ENCODE measurements at places on chromosomes 11 and 22.

DNA sequence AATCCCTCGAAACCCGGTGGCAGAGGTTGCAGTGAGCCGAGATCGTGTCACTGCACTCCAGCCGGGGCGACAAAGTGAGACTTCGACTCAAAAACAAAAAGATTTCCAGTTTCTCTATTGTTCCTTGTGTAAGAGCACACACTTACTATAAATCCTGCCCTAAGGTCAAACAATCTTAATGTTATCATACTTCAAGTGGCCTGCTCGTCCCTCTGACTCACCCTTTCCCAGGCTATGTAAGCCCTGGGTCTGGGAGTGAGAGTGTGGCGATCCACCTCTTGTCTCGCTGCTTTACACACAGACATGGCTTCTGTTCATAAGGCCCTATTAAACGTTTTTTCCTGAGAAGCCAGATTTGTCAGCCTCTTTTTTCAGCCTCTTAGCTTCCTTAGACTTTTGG, 24.4 kb upstream of the A4GALT start:
- no peak for DNase-seq

- DNase-seq: no peak
Measured at GRCh38 chr11:8192896-8193209, 24.0 kb upstream of the RIC3 start.

DNA sequence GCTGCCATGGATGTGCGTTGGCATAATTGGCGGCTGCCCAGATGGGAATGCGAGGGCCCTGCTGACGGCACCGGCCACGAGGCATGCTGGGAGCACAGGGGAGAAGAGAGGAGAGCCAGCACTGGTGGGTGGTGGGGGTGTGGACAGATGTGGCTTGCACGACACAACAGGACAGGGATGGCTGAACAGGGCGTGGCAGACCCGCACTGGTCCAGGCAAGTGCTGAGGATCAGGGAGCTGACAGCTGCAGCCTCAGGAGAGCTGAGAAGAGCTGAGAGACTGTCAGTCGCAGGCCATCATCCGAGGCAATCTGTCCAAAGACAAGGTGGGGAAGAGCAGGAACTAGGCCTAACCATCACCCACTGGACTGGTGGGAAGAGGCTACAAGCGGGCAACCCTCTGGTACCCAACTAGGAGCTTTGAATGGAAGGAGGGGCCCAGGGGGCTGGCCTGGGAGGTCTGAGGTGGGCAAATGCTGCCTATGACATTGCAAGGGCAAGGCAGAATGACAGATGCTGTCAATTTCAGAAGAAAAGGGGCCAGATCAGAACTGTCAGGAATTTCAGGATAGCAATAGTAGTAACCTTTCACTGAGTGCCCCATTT, 2.4 kb downstream of the GNB1L start:
- no peak for DNase-seq

GRCh38 chr11:65554842-65555430, 3.2 kb downstream of the LTBP3 start:
- DNase-seq: no peak

DNA sequence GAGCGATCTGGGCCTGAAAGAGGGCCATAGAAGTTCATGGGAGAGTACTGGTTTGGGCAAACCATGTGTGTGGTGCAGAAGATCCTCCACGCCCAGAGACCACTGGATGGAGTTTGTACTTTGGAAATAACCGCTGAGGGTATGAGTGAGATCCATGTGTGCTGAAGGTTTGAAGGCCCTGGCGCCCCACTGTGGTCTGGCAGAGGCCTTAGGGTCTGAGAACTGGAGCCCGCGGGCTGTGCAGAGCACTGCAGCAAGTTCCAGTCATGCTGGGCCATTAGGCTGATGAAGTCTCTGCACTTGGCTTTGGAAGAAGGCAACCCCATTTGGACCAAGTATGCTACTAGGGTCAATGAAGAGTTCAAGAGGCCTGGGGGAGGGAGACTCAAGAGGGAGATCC, 186.4 kb downstream of the BUD13 start:
- DNase-seq: no peak

GRCh38 chr11:112106070-112106469, 19.4 kb downstream of the SDHD start:
- DNase-seq: no peak

DNA sequence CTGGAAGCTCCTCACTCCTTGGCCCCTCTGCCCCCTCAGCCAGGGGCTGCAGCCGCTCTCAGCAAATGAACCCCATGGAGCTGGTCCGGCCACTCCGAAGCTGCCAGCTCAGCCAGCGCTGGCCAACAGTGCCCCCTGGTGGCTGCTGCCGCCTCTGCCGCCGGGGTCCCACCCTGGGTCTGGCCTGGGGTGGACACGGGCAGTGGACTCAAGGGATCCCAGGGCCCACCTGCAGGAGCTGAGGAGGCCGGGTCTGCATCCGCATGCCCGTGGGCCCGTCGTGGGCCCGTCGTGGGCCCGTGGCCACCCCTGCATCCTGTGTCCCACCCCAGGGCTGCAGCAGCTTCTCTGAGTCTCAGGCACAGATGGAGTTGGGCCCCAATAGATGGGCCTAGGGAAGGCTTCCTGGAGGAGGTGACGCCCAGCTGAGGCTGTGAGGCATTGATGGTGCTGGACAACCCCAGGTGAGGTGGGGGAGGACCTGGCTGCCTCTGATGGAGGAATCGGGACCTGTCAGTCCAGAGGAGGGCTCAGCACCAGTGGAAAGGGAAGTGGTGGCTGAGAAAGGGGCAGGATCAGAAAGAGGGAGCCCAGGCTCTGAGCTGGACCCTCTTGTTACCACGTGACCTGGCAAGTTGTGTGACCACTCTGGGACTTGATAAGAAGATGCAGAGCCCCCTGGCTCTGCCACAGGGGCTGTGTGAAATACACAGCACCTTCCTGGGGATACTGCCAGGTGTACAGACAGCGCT, 522.3 kb downstream of the BRD1 start:
- DNase-seq: peak; percentile 54

GRCh38 chr11:62181097-62181496, 8.9 kb upstream of the SCGB1D1 start:
- DNase-seq: no peak

- no peak for DNase-seq
Measured at GRCh38 chr11:78289552-78290292, 101.0 kb downstream of the USP35 start.

GRCh38 chr11:44702889-44703288, 23.9 kb upstream of the TSPAN18 start:
- DNase-seq: no peak

GRCh38 chr11:71418643-71419042, 29.6 kb downstream of the DHCR7 start:
- DNase-seq: no peak

GRCh38 chr11:32615422-32615821, 31.8 kb downstream of the EIF3M start:
- DNase-seq: no peak

DNA sequence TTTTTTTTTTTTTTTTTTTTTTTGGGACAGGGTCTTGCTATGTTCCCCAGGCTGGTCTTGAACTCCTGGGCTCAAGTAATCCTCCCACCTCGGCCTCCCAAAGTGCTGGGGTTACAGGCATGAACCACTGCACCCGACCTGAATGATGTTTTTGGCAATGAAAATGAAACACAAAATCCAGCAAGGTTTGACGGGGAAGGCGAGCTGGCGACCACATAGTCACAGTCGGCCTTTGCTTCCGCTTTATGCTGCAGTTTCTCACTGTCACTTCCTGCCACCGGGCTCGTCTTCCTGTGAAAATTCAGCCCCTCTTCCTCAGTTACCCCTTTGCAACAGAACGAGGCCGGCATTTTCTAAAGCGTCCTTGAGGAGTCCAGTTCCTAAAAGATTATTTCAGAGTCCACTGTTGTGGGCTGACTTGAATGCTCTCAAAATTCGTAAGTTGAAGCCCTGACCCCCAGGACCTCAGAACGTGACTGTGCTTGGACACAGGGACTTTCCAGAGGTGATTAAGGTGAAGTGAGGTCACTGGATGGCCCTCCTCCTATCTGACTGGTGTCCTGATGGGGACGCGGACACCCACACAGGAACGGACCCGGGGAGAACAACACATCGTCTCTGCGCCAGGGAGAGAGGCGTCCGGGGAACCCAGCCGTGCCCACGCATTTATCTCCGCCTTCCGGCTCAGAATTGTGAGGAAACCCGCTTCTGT, 2.9 kb upstream of the BID start:
- DNase-seq: peak; percentile 70

GRCh38 chr11:35986947-35987346, 43.1 kb downstream of the LDLRAD3 start:
- DNase-seq: no peak

DNA sequence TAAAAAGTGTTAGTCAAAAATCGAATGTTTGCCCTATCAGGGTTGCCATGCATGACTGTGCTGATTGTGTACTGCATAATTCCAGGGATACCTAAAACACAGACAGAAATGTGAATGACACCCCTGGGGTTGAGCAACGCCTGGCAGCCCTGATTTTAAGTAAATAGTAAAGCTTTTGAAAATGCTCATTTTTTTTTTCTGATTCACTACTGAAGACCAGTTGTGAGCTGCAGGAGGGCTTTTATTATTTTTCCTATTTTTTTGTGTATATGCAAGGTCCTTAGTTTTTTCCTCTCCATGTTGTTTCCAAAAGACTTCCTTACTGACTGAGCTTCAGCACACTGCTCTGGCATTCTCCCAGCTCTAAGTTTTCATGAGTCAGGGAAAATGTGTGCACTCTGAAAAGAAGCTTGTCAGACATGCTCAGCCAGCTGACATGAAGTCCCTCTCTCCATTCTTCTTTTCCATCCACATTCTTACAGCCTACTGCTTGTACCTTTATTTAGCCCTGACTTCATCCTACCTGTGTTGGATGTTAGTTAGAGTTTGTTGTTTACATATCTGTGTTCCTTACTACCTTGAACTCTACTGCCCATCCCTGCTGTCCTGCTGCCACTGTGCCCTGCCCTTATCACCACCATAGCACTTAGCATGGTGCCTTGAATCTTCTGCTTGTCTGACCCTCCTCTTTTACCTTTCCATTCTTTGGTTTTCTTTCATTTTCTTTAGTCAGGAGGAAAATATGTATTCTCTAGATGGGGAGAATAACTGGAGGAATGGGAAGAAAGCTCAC, 79.5 kb downstream of the HORMAD2 start:
- DNase-seq: no peak

GRCh38 chr22:23831781-23832180, 7.0 kb downstream of the DERL3 start:
- no peak for DNase-seq

GRCh38 chr11:61392981-61393595, 701 bp downstream of the TMEM216 start:
- peak; percentile 6 for DNase-seq

- DNase-seq: no peak
Measured at GRCh38 chr11:12675951-12676711, 1.9 kb downstream of the TEAD1 start.

- DNase-seq: no peak
Measured at GRCh38 chr11:81874635-81875034, 859.0 kb downstream of the FAM181B start.

GRCh38 chr22:37526376-37526775, 7.2 kb upstream of the CARD10 start:
- DNase-seq: no peak

All from activated gamma-delta T cell treated with Interleukin-2 at 50 U/mL for 16 hours (primary cell).